ENCODE measurements at places on chromosomes 2 and 18. TPM values are rescaled to one million over a fixed set of nuclear protein-coding genes. Genes with fewer than 3 reads are reported as not detected.

The GPATCH11 gene
- 15.4 TPM for total RNA-seq

The GALNT3 gene
- total RNA-seq: not detected

The KLHL14 gene
- total RNA-seq: not detected

The FAM228A gene
- not detected for total RNA-seq

The MC2R gene
- not detected for total RNA-seq

The CREG2 gene
- 0.62 TPM for total RNA-seq

The SLC30A3 gene
- total RNA-seq: 6.5 TPM
